GM12864 (cell line): ENCODE measurements at places on chromosomes 5 and 9.

- DNase-seq, result no peak
These were observed 92.9 kb upstream of the LPAR1 start for GRCh38 chr9:111131211-111131610.

GRCh38 chr5:116256717-116257116, 171.9 kb downstream of the COMMD10 start:
- no peak for DNase-seq

GRCh38 chr9:127122176-127123063, at the start of gene ANGPTL2:
Gene ANGPTL2, minus strand, starts transcription at chr9:127122635. Its CDS starts 13,904 bp downstream, at chr9:127108731.
- DNase-seq, result no peak

DNA sequence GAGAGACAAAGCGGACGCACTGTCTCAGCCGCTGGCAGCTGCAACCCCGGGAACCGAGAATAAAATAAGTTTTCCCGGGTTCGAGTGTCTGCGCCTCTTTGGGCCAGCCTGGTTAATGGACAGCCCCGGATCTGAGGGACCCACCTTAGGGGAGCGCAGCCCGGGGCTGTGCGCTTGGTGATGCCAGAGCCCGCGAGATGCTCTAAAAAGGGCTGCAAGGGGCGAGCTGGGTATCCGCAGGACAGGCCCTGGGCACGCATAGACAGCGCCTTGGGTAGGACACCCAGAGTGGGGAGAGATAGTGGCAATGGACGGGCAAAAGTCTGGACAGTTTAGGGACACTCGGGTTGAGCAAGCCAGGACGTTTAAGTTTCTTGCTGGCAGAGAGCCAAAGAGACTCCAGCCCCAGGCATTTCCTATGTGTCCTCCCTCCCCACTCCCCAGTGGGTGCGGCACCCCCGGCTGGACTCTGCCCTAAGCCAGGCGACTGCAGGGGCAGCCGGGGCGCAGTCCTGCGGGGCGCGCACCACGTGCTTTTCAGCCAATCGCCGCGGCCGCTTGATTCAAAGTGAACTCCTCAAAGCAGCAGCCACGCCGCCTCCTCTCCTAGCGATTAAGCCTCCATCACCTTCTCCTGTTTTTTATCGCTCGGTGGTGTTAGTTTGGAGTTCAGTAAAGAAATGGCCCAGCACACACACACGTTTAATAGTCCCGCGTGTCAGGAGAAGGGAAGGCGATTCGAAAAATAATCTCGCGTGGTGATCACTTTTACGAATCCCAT, 616 bp upstream of the ENC1 start:
- no peak for DNase-seq

GRCh38 chr5:92994392-92994791, 586.6 kb downstream of the NR2F1-AS1 start:
- DNase-seq, result no peak

GRCh38 chr9:133658442-133659431, 22.6 kb downstream of the DBH start:
- no peak for DNase-seq

DNA sequence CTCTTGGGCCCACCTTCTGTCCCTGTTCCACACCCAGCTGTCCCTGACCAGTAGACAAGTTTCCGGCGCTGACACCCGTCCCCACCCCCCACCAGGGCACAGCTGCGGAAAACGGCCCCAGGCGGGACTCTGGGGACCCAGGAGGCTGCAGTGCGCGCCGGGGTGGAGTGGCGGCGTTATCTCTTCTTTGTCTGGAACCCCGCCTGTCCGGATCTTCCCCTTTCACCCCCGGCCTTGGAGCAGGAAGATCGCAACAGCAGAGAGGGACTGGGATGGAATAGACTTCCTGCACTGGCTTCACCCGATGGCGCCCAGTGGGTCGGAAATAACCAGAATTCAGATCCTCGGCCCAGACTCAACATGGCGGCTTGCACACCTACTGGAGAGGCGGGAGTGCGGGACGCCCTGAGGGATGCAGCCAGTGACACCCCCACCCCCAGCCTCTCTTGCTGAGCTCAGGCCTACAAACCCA, 4.7 kb downstream of the PAX5 start:
- DNase-seq, result no peak

DNA sequence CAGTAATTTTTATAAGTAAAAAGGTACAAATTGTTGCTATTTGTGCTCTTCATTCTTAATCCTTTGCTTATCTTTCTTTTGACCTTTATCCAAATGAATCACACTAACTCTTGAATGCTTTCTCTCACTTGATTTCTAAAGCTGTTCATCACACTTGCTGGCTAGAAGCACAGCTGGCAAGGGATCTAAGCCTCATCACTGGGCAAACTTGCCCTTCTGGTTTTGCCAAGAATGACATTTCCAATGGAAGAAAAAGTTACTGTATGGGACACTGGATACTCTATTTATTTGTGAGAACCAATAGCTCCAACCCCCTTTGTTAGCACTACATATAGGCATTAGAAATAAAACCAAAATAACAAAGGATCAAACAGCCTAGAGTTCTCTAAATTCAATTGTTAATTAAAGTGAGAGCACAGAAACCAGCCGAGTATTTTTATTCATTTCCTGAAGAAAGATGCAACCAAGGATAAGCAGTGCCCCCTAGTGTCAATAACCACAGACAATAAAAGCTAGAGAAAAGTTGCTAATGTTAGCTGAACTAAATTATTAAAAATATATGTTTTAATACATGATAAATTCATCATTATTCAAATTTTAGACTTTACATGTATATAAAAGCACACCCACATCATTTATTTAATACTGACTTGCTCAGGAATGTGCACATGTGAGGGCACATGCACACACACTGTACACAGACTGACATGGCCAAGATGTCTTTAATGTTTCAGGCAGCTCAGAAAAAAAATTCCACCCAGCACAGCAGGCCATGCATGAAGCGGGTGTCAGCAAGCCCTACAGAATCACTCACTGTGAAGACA, 59.8 kb upstream of the POU5F2 start:
- peak; percentile 25 for DNase-seq

GRCh38 chr5:150107909-150108447, 21.6 kb upstream of the CSF1R start:
- DNase-seq, result no peak

DNA sequence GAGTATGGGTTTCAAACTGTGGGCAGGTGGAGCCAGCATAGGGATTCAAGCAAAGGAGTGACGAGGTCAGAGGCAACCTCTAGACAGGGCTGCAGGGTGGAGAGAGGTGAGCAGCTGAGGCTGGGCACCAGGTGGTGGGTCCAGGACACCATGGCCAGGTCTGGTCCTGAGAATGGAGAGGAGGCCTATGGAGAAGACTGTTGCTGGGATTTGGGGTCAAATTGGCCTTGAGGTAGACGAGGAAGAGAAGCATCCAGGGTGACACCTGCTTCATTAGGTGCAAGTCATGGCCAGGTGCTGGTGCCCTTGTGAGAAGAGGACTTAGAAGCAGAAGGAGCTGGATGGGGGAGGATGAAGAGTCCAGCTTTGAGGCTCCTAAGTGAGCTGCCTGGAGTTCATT, 99.6 kb downstream of the NSG2 start:
- DNase-seq, result no peak

DNA sequence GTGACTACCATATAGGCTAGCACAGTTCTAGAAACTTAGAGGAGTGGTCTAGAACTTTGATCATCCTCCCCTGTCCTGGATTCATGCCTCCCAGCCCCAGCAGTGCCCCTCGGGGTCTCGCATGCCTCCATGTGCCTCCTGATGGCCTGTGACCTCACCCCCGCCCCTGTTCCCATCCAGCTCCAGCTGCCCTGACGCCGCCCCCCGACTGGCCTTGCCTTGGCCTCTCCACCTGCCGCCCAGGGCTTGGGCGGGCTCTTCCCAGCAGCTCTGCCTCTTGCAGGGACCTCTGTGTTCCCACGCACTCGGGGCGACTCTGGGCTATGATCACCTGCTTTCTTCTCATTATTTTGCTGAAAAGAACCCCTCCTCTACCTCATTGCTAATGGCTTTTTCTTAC, 115.4 kb upstream of the PHYKPL start:
- DNase-seq, result no peak

DNA sequence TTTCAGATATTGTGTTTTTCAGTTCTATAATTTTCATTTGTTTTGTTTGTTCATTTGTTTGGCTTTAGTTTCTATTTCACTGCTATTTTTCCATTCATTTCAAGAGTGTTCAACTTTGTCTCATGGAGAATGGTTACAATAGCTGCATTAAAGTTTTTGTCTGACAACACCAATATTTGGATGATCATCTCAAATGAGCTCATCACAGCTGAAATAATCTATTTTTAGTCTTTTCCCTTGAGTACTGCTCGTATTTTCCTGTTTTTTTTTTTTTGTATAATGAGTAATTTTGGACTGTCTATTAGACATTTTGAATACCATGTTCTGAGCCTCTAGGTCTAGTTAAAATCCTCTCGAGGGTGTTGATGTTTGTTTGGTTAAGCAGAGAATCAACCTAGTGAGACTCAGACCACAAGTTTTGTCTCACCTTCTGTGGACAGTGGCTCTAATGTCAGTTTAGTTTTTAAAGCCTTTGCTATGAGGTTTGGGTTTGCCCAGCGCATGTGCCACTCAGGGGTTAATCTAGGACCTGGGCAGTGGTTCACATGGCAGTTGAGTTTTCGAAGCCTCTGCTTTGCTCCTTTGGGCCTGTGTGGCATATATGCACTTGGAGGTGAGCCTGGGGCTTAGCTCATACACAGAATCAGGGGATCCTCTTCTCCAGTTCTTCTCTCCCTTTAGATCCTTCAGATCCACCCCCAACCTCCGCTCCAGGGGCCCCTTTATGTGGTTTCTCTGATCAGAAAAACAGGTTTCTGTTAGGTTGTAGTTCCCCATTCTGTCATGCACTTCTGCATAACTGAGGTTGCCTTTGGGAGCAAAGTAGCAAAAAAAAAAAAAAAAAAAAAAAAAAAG, 79.8 kb downstream of the ARSB start:
- no peak for DNase-seq

DNA sequence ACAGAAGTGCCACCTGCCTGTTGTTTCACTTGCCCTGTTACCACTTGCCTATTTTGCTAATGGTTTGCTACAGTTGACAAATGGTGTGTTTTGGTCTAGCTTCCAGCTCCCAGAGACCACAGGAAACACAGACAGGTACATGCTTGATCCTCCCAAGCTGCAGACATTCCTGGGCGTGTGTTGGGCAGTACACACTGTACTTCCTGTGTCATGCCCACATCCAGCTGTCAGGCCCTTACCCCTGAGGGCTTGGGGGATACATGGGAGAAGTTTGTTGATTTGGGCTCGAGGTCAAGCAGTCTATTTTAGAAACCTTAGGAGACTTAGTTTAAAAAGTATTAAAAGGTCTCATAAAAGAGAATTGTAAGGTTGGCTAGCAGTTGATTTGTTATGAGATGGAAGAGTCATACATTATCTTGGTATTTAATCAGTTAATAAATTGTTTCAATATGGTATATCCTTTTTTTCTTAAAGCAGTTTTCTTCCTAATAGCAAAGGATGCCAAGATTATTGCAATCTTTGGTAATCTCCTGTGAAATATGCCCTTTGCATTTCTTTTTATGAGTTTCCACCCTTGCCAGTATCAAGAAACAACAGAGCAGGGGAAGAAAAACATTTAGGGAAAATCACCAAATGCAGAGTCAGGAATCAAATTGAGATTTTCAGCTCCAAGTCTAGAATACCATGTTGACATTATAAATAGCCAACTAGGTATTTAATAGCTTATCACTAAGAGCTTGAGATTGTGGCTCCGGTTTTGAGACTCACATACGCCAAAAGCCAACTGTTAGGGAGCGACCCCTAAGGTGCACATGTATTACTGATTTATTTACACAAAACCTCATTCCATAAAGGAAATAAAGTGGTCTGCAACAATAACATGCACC, 52.3 kb upstream of the CD180 start:
- no peak for DNase-seq

- peak; percentile 45 for DNase-seq
These were observed 724 bp upstream of the LYSMD3 start for GRCh38 chr5:90529939-90530677.
